AG20443 (cell line): ENCODE measurements at places on chromosomes 16 and 17.

- no peak for DNase-seq
Observed at GRCh38 chr16:84838383-84838948, 18.7 kb downstream of the CRISPLD2 start.

- no peak for DNase-seq
Observed at GRCh38 chr17:53792997-53793396, 29.7 kb upstream of the KIF2B start.

DNA sequence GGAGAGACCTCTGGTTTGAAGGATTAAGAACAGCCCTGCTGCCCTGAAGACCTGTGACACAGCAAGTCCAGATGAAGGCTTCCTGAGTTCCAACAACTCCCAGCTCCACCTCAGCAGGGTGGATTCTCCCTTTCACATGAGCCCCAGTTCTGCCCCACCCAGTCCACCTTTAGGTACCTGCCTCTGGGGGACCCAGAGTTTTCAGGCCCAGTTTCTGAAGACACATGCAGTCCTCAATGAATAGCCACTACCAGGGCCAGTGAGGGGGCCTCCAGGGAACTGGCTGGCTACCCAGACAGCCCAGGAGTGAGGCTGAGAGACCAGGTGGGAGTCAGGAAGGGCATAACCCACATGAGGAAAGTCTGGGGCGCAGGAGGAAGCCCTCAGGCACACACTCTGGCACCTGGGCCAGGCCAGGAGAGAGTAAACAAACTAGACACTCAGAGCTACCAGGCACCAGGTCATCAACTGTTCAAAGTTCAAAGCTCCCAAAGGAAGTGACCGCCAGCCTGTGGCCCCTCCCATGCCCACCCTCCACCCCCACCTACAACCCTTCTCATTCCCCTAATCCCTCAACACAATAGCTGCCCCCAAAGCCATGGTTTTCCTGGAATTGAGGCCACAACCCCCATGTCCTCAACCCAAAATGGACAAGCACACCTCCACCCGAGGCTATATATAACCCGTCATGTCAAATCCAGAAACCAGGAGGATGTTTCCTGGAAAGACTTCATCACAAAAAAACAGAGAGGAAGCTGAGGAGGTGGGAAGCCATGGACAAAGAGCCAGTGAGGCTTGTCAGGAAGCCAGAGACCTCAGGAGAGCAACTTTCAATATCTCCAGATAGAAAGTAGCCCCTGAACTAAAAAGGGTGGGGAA, 2.1 kb downstream of the MYO18A start:
- peak; percentile 3 for DNase-seq

GRCh38 chr17:80940171-80941123, 51.2 kb upstream of the CHMP6 start:
- DNase-seq, result no peak

DNA sequence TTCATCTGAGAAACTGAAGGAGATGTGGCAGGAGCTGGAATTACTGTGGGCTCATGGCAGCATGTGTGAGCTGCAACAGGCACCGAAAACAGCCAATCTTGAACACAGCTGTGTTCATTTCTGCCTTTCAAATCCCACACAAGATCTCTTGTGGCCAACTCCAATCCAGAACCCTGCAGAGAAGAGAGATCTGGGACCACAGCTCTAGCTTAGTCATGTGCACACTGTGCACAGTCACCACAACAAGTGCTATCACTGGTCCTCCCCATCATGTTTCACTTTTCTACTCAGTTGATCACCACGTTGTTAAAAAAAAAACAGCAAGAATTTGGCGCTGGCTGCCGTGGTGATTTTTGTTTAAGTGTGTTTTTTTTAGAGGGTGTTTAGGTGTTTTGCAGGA, 254.5 kb upstream of the ELAC2 start:
- peak; percentile 28 for DNase-seq

- peak; percentile 86 for DNase-seq
Observed at GRCh38 chr17:67474081-67474661, 97.1 kb downstream of the PITPNC1 start.

DNA sequence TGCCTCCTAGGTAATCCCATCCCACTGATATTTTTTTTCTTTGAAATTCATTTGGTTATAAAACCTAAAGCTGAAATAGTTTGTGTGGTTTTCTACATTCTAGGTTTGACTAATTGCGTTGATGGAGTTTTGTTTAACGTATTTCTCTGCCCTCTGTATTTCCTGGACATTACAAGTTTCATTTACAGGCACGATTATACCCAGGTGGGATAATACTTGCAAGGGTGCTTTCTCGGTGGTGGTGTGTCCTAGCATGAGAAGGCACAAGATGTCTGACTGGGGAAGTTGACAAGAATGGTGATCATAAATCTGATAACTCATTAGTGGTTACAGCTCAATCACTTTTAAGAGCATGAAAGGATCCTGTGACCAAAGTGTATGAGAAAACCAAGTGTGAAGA, 45.0 kb downstream of the DYNLRB2 start:
- DNase-seq, result no peak

- DNase-seq, result no peak
Observed at GRCh38 chr17:36657763-36658490, 56.5 kb downstream of the MRM1 start.

DNA sequence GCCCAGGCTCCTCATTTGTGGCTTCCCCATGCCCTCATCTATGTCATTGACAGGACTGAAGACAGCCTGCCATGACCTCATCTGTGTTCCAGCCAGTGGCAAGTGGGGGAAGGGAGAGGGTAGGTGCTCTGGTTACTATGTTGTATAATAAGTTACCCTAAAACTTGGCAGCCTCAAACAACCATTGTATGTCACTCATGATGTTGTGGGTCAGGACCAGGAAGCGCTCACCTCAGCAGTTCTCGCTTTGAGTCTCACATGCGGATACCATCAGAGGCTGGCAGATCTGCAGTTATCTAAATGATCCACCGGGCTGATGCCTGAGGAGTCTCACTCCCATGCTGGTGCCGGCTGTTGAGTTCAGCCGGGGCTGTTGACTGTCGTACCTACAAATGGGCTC, 89.0 kb upstream of the TMEM97 start:
- peak; percentile 5 for DNase-seq

GRCh38 chr17:66689221-66689620, 145.7 kb upstream of the CACNG5 start:
- DNase-seq, result no peak

GRCh38 chr16:65005696-65006095, 116.2 kb downstream of the CDH11 start:
- DNase-seq, result no peak

GRCh38 chr17:74528491-74529199, 2.6 kb downstream of the CD300LB start:
- DNase-seq, result peak; percentile 3

- DNase-seq, result no peak
Observed at GRCh38 chr16:89439659-89440058, 50.7 kb downstream of the ANKRD11 start.

DNA sequence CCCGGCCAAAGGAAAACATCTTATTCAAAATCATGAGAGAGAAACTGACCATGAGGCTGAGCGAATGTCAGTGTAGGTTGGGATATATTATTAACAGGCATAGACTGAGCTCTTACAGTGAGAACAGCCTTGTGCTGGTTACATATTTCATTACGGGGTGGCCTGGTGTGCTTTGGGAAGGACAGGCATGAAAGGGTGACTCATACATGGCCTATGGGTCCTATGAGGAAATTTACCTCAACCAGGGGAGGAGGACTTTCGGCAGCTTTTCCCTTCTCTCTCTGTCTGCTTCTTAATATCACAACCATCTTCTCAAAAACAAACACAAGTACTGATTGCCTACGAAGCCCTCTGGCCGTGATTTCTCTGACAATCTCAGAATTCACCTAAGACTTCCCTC, 579.1 kb downstream of the CDH13 start:
- DNase-seq, result no peak

- no peak for DNase-seq
Observed at GRCh38 chr16:60181536-60181935, 1447.4 kb upstream of the GOT2 start.

DNA sequence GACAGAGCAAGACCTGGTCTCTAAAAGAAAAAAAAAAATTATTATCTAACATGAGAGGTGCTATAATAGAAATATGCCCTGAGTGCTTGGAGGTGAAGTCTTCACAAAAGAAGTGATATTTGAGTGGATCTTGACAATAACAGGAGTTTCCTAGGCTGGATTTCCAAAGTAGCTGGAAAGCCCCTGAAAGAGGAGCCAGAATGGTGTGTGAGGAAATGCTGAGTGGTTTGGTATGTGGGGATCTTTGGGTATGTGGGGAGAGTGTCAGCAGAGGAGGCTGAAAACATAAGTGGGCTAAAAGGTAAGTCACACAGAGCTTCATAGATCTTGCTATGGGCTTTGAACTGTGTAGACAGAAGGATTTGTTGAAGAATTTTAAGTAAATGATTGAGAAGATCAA, 100.1 kb downstream of the YPEL2 start:
- no peak for DNase-seq

- peak; percentile 58 for DNase-seq
Observed at GRCh38 chr17:77388384-77389306, 247.9 kb downstream of the SEC14L1 start.

- no peak for DNase-seq
Observed at GRCh38 chr16:35207059-35207999, 1747.9 kb downstream of the TP53TG3F start.

DNA sequence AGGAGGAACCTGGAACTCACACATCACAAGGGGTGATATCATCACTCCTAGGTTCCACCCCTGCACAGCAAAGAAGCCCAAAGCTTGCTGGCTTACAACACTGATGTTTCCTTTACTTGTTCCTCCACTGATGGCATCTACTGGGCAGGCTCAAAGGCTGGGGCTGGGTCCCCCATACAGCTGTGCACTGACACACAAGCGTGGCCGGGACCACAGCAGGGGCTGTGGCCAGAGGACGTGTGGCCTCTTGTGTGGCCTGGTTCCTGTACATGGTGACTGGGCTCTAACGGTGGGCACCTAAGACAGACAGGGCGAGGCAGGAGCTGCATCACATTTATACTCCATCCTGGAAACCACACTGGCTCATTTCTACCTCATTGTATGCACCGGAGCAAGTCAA, 264.4 kb upstream of the FOXF1 start:
- DNase-seq, result no peak

DNA sequence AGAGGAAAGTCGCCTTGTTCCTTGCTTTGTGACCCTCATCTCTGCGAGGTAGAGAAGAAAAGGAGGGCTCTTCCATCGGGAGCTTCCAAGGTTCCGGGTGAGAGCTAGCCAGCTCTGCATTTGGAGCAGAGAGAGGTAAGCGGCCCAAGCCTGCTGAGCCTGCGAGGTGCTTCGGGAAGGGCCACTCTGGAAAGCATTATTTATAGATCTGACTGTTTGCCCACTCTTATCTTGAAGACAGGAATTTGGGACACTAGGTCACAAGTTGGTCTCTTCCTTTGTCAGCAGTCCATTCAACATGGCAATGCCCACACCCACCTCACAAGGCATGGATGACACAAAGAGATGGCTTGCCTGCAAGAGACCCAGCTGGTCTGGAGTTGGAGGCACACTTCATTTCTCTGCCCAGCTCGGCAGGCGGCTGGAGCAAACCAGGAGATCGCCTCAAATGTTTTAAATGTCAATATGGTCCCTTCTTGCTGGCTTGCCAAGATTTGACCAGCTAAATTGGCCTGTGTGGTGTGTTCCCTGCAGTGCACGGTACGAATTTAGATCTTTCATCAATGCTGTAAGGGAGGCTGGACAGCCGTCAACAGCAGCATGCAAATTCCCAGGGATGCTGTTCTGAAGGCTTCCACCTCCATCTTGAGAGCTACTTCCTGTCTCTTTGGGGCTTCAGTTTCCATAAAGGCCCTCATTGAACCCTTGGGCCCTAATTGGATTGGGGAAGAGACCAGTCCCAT, 19.5 kb downstream of the CBX4 start:
- no peak for DNase-seq

- DNase-seq, result peak; percentile 77
Observed at GRCh38 chr16:89370081-89370511, 120.3 kb downstream of the ANKRD11 start.

DNA sequence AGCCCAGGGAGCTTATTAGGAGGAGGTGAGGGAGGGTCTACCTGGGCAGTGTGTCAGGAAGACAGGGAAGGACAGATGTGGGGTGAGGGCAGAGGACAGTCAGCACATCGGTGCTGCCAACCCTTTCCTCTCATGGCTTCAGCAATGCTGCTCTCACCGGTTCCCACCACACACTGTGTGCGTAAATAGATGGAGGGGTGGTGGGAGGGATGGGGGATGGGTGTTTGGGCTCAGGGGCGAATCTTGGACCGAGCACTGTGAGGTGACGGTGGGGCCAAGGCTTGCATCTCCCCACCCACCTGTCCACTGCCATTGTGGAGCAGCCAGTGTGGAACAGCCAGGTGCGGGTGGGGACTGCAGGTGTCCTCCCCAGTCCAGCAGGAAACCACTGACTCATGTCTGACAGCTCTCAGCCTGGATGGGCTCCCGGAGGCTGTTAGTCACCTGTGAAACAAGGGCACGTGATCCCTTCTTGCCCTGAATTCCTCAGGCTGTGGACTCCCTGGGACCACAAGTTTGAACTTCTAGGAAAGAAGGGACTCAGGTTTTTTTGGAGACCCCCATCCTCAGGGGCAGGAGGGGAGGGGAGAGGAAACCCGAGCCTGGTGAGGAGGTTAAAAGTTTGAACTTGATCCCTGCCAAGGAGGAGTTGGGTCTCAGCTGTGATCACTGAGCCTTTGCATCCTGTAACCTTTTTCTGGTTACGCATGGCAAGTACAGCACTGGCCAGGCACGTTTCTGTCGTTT, 42.7 kb upstream of the SMPD3 start:
- peak; percentile 73 for DNase-seq

- DNase-seq, result peak; percentile 96
Observed at GRCh38 chr16:4944333-4945281, 7.7 kb upstream of the PPL start.

- no peak for DNase-seq
Observed at GRCh38 chr16:31134625-31135534, 647 bp downstream of the PRSS8 start.

DNA sequence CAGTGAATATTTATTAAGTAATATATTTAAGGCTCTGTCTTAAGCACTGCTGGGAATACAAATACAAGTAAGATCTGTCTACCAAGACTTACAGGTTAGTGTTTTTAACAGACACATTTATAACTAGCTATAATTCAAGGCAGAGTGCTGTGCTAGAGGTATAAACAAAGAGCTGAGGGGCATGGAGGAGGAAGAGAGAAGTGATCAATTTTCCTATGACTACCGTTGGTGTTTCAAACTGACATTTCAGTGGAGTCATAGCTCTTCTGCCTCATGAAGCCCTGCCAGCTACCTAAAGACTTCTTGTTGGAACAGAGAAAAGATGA, 79.9 kb downstream of the CYB561 start:
- DNase-seq, result no peak

GRCh38 chr17:42518755-42519545, 17.1 kb upstream of the NAGLU start:
- DNase-seq, result no peak
